ENCODE measurements at places on chromosomes 7 and 10.

DNA sequence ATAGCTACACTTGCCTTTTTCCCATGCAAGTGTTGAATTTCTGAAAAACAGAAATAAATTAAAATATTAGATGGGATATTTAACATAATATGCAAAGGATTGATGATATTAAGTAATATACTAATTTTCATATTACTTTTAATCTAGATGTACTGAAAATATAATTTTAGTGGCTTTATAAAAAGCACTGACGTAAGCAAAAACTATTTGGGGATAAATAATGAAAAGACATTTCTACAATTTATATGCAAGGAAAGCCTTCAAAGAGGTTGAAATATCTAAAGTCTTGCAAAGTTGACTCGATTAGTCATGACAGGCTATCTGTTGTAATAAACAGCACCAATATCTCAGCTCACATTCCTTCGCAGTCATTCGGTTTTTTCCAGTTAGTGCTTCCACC lies 94.9 kb upstream of the ABCB5 start:
- no peak for DNase-seq

DNA sequence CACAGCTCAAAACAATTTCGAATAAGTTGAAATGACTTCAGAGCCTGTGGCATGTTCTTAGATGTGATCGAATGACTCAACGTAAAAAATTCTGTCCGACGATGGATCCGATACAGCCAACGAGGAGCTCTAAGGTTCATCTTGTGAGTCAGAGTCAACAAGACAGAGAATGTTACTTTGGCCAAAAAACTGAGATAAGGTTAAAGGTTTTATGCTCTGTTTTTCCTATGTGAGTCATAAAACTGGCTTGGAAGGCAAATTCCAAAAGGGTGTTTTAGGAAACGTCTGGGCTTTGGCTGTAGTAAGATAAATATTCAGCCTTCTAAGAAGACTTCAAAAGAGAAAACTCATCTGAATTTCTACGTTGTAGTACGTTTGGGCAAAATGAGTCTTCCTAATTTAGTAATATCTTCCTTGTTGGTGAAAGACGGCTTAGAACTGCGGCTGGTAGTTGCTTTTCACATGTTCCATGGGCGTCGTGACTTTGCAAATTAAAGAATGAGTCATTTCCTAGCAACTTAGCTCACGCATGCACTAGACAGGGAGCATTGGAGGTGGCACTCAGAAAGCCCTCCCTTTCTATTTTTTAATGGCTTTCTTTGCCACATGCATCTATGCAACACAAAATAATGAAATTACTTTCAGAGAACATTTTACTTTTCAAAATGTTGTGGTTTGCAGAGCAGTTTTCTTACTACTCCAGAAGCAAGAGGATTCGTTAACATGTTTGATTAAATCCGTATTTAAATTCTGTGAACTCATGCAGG lies 28.2 kb downstream of the PFKP start:
- DNase-seq = peak; percentile 49

DNA sequence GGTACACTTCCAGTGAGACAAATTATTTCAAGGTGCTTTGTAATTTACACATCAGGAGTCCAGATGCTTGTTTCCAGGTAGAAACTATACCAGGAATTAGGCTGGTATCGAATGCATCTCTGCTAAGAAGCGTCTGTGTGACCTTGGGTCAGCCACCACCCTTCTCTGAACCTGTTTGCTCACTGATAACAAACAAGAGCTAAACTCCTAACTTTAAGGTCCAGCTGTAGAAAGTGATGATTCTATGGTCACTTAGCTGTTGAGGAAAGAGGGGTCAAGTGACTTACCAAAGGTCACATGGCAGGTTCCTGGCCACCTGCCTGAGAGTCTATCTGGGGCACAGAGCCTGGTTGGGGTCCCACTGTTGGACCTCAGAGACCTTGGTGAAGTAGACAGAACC lies 95.4 kb downstream of the HIF1AN start:
- no peak for DNase-seq

DNA sequence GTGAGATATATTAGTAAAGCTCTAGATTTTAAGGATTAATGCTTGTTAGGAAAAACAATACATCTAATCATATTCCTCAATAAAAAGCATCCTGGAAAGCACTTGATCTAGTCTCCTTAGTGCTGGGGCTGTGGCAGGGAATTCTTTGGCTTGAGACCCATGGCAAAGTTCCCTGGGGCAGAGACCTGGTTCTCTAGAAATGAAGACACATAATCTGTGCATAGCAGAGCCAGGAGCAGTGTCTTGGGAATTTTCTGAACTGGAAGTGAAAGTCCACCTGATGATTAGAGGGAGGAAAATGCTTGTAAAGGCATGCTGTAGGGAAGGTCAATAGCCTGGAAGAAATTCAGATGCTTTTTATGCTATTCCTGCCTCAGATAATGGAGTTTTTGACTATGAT lies 247.4 kb downstream of the CDK14 start:
- DNase-seq = no peak

DNA sequence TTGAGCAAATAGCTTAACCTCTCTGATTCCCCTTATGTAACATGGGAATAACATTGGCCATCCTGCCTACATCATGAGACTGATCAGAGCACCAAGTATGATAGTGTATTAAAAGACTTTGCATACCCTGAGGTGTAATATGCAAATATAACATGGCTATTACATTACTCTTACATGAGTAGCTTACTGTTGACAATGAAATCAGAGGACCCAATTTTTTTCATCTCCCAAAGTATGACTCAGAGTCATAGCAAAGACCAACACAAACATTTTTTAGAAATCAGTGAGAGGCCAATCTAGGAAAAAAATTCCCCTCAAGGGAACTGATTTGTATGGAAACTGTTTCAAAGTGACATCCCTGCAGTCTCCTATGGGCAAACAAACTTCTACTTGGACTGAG lies 47.0 kb upstream of the TMEM140 start:
- DNase-seq = no peak

GRCh38 chr10:101829561-101830315 lies 11.5 kb upstream of the OGA start:
- DNase-seq = peak; percentile 60

- no peak for DNase-seq
These were observed 143.3 kb downstream of the KCNMA1 start for GRCh38 chr10:77494327-77494726.

DNA sequence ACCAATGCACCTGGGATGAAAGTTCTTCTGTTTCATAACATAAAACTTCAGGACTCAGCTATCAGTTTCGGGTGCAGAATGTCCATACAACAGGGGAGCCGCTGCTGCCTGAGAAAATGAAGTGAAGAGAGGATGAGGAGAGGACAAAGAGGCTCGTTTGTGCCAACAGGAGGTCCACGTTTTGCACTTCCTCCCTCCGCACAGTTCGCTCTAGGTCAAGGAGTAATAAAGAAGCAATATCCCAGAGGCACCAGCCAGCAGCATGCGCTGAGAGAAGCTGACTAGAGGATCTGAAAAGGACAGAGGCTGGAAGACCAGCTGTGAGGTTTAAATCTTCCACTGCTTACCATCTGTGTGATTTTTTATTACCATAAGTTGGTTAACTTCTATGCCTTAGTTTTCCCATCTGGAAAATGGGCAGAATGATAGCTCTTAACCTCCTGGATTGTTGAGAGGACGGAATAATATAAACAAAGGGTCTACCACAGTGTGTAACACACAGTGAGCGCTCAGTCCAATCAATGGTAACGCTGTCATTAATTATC lies 709 bp downstream of the GPAM start:
- no peak for DNase-seq

GRCh38 chr10:104349623-104350126 lies 4.0 kb upstream of the CFAP58 start:
- no peak for DNase-seq

GRCh38 chr10:9097206-9097990 lies 1042.9 kb downstream of the GATA3 start:
- no peak for DNase-seq

DNA sequence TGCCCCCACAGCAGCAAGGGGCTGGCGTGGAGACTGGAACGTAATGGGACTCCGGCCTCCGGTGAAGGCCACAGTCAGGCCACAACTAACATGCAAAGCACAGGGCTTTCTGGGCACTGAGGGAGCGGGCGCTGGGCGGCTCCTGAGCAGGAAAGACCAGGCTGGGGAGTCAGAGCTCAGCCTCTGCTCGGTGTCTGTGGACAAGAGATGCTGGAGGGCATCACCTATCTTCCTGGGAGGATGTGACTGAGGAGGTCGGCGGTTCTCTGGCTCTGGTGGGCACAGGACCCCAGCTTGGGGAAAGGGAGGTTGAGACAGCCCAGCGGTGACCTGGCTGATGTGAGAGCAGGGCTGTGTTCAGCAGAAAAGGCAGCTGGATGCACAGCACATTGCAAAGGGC lies 11.7 kb downstream of the CNPY1 start:
- no peak for DNase-seq

GRCh38 chr7:55180963-55181542 lies 162.2 kb downstream of the EGFR start:
- no peak for DNase-seq

- DNase-seq = no peak
These were observed 26.2 kb downstream of the FAM171A1 start for GRCh38 chr10:15344876-15345285.

GRCh38 chr10:116826803-116827202 lies 22.5 kb upstream of the ENO4 start:
- DNase-seq = no peak

- DNase-seq = peak; percentile 61
These were observed 14.9 kb downstream of the DUSP5 start for GRCh38 chr10:110512461-110513187.

Measured in activated T-cell treated with anti-CD3 and anti-CD28 coated beads, Interleukin-2, amount 50 U/mL, for 4 hours (primary cell).